ENCODE measurements at places on chromosomes 4 and X.

DNA sequence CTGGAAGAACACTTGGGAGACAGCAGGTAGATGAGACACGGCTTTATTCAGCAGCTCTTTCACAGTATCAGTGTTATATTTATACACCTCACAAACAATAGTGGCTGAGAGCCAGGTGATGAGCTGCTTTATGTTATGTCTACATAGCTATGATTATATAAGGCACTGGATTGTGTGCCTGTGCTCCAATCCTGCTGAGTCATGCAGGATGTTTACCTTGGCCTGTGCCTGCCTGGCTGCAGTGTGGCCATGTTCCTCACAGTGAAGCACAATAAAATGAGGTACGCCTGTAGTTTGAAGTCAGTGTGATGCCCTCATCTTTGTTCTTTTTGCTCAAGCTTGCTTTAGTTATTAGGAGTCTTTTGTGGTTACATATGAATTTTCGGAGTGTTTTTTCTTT is 31.3 kb downstream of the CXCL13 start:
- H3K27ac ChIP-seq = no peak overlapping the region
- H3K27me3 ChIP-seq = no peaks in the 10 kb centered on the region
- H3K4me1 ChIP-seq = no peaks in the 10 kb centered on the region
- DNase-seq = no peak
- H3K4me3 ChIP-seq = no peak overlapping the region

DNA sequence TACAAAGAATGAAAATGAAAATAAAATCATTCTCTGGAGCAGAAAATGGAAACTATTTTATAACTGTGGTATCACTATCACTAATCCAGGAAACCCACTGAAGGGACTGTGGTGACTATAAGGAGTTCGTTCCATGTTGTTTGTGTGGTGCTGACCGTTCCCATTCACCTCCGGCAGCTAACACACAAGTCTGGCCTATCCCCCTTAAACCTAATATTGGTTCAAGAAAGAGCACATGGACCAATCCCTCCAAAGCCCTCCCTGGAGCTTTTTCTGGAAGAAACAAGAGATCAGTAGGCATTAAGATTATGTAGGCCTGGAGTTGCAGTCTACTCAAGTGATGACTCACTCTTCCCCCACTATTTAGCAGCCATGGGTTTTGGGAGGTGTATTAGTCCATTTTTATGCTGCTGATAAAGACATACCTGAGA is 25.9 kb upstream of the FAM241A start:
- H3K4me3 ChIP-seq = no peak overlapping the region
- peaks cover 8% of the 10 kb centered on the region for H3K4me1 ChIP-seq
- H3K27me3 ChIP-seq = peaks cover 10% of the 10 kb centered on the region
- H3K27ac ChIP-seq = no peak overlapping the region
- H3K36me3 ChIP-seq = peaks cover 9% of the 10 kb centered on the region
- no peak for DNase-seq

DNA sequence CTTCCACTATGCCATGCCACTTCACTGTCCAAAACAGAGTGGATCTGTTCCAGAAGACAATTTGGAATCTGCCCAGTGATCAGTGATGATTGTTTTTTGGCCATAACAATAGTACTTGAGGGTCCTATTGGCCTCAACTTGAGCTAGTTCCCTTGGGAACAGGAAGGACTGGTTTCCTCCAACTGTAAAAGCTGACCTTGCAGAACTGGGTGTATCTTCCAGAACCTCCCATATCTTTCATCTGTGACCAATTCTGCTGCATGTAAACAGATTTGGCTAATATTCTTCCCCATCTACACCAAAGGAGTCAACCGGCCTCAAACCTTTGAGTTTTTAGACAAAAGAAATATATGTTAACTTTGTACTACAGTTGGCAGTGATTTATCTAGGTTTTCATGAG is 165.1 kb upstream of the TRPC5 start:
- DNase-seq = no peak
- no peaks in the 10 kb centered on the region for H3K4me1 ChIP-seq
- H3K4me3 ChIP-seq = no peak overlapping the region
- no peaks in the 10 kb centered on the region for H3K27me3 ChIP-seq
- no peak overlapping the region for H3K27ac ChIP-seq
- H3K36me3 ChIP-seq = no peaks in the 10 kb centered on the region

DNA sequence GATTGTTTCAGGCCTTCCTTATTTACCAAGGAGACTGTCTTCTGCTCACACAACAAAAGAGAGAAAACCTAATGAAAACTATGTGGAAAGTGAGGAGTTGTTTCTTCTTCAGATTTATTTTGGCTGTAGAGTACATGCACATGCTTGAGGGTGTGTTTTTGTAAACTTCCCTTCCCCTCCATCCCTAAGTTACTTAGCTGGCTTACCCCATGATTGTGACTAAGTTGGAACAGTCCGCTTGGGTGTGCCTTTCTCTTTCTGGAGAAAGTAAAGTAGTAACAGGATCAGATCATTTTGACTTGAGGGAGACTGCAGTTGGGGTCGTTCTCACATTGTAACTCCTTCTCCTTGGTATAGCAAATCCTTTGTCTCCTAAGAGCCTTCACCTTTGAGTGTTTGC is 155.9 kb downstream of the RTL9 start:
- peaks cover 3% of the 10 kb centered on the region for H3K27me3 ChIP-seq
- H3K27ac ChIP-seq = no peak overlapping the region
- DNase-seq = no peak
- no peak overlapping the region for H3K4me3 ChIP-seq
- H3K36me3 ChIP-seq = no peaks in the 10 kb centered on the region

DNA sequence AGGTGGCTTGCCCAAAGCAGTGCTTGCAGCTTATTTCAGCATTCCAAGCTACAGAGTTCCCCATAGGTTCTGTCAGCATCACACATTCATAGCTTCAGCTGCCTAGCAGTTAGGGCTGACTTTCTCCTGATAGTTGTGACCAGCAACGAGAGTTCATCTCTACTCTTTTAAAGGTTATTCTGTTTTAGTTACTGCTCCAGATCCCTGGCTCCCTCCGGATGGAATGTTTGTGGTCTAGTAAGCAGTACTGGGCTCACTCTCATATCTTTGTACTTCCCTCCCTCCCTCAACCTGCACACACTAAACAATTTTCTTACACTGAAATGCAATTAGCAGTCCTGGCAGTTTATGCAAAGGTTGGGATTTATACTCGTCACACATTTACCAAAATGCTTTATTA is 43.9 kb downstream of the PTTG2 start:
- no peak overlapping the region for H3K27ac ChIP-seq
- H3K36me3 ChIP-seq = no peaks in the 10 kb centered on the region
- H3K4me1 ChIP-seq = peaks cover 78% of the 10 kb centered on the region
- DNase-seq = no peak
- no peaks in the 10 kb centered on the region for H3K27me3 ChIP-seq
- no peak overlapping the region for H3K4me3 ChIP-seq

DNA sequence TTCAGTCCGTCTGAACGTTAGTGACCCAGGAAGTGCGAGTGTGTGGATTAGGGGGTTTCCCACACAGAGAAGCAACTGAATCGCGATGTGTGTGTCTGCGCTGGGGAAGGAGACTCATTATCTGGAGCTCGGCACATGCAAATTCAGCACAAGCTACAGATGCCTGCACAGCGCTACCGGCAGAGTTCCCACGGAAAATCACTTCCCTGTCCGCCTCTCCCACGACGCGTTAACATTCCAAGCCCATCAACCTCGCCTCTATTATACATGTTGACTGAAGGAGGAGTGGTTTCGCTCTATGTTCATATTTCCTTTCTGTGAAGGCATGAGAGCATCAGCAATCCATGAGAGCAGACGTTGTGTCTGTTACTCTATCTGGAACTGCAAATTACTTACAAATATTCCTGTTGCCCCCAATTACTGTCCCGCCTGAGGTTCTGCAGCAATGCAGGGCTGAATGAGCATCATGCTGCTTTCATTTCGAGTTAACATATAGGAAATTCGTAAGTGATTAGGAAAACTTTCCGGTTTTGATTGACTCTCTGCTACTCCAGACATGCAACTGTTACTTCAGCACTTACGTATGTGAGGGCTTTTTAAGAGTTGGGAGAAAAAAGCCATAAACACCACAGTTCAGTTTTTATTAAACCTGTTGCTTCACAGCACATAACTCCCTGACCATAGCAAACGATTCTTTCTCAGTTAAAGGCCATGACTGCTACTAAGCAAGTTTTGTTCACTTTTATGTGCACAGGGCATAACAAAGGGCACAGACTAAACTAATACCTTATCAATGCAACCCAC is 15.0 kb upstream of the MTNR1A start:
- H3K4me1 ChIP-seq = peaks cover 22% of the 10 kb centered on the region
- H3K4me3 ChIP-seq = no peak overlapping the region
- H3K27me3 ChIP-seq = peaks cover 6% of the 10 kb centered on the region
- no peaks in the 10 kb centered on the region for H3K36me3 ChIP-seq
- DNase-seq = peak; percentile 12
- peak overlapping the region; percentile 76 for H3K27ac ChIP-seq

- H3K4me3 ChIP-seq = no peak overlapping the region
- H3K36me3 ChIP-seq = no peaks in the 10 kb centered on the region
- no peak overlapping the region for H3K27ac ChIP-seq
- peaks cover 4% of the 10 kb centered on the region for H3K27me3 ChIP-seq
- no peak for DNase-seq
- peaks cover 6% of the 10 kb centered on the region for H3K4me1 ChIP-seq
Measured at GRCh38 chr4:150318527-150318926, 240.3 kb downstream of the DCLK2 start.

GRCh38 chrX:149950681-149951080 is 12.4 kb upstream of the EOLA2 start:
- H3K4me3 ChIP-seq = no peak overlapping the region
- H3K27me3 ChIP-seq = peaks cover 4% of the 10 kb centered on the region
- no peak overlapping the region for H3K27ac ChIP-seq
- H3K4me1 ChIP-seq = no peaks in the 10 kb centered on the region
- peaks cover 8% of the 10 kb centered on the region for H3K36me3 ChIP-seq
- DNase-seq = no peak

GRCh38 chr4:188971125-188971524 is 831.9 kb downstream of the TRIML1 start:
- H3K36me3 ChIP-seq = no peaks in the 10 kb centered on the region
- no peak for DNase-seq
- peaks cover 14% of the 10 kb centered on the region for H3K4me1 ChIP-seq
- peaks cover 3% of the 10 kb centered on the region for H3K27me3 ChIP-seq

GRCh38 chrX:2474280-2474962 is 26.4 kb downstream of the DHRSX start:
- H3K4me3 ChIP-seq = no peak overlapping the region
- no peak overlapping the region for H3K27ac ChIP-seq
- peaks cover 26% of the 10 kb centered on the region for H3K36me3 ChIP-seq
- peaks cover 4% of the 10 kb centered on the region for H3K4me1 ChIP-seq

DNA sequence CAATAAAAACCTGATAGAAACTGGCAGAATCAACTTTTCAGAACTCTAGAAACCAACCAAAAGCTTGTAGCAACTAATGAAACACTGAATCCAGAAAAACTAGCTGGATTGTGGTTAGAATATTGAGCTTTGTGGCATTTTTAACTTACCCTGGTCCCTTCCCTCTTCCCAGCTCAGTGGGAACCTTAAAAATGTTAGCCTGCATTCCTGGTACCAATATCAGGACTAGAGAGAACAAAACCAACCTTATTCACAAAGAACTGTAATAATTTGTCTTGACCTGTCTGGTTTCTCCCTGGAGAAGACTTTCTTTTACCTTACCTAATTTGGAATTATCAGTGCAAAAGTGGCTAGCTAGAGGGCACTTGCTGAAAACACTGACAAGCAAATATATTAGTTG is 21.2 kb downstream of the SH3D19 start:
- H3K4me3 ChIP-seq = no peak overlapping the region
- no peak for DNase-seq
- no peaks in the 10 kb centered on the region for H3K27me3 ChIP-seq
- H3K36me3 ChIP-seq = peaks cover 77% of the 10 kb centered on the region

GRCh38 chrX:97672138-97672537 is 788.4 kb downstream of the RPA4 start:
- H3K27ac ChIP-seq = no peak overlapping the region
- no peak for DNase-seq
- no peak overlapping the region for H3K4me3 ChIP-seq

- H3K4me1 ChIP-seq = no peaks in the 10 kb centered on the region
- H3K4me3 ChIP-seq = no peak overlapping the region
- H3K27ac ChIP-seq = no peak overlapping the region
- H3K36me3 ChIP-seq = no peaks in the 10 kb centered on the region
- no peaks in the 10 kb centered on the region for H3K27me3 ChIP-seq
Measured at GRCh38 chrX:125289920-125290319, 29.8 kb upstream of the TEX13C start.

- no peak overlapping the region for H3K4me3 ChIP-seq
- no peak overlapping the region for H3K27ac ChIP-seq
- H3K36me3 ChIP-seq = no peaks in the 10 kb centered on the region
- no peak for DNase-seq
Measured at GRCh38 chr4:74578329-74578728, 133.4 kb downstream of the AREG start.

DNA sequence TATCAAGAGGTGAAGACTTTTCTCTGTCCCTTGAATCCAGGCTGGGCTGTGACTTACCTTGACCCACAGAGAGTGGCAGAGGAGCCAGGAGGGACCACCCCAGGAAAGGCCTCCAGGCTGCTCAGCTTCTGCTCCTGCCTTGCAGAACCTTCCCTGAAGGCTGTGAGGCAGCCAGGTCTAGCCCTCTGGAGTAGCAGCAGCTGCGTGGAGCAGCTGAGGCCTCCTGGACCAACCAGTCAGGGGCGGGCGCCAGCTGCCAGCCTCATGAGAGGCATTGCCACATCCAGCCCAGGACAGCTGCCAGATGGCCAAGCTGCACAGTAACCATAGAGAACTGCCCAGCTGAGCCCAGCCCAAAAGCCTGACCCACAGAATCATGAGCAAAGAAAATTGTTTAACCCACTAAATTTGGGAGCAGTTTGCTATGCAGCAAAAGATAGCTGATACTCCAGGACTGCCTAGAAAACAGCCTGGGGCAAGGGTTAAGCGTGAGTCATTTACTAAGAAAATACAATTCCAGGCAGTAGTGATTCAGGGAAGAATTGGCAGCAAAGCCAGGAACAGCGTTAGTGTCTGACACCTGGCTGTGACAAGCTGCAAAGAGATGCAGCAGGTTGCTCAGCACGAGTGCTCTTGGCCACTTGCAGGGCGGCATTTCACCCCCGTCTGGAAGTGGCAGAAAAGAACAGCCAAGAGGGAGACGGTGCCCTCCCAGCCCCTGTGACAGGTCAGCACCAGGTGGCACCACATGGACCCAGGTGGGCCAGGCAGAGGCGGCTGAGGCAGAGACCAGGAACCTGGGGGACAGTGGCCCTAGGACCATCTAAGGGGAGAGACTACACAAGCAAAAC is 14.7 kb upstream of the PDE6B start:
- no peaks in the 10 kb centered on the region for H3K36me3 ChIP-seq
- no peak for DNase-seq
- no peaks in the 10 kb centered on the region for H3K4me1 ChIP-seq
- no peak overlapping the region for H3K4me3 ChIP-seq

DNA sequence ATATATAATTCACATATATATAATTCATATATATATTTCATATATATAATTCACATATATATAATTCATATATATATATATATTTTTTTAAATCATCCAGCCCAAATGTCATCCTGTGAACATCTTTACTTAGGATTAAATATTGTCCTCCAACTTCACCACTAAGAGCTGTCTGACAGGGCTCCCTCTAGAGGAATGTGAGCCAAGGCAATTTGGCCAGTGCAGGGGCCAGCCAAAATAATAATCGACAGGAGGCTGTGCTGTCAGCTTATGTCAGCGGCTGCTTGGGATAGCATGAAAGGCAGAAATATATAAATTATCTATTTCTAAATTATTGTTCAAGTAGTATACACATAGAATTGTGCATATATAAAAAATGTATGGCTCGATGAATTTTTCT is 29.5 kb downstream of the EGFL6 start:
- DNase-seq = no peak
- peaks cover 9% of the 10 kb centered on the region for H3K4me1 ChIP-seq
- no peaks in the 10 kb centered on the region for H3K36me3 ChIP-seq
- H3K27me3 ChIP-seq = no peaks in the 10 kb centered on the region

- H3K36me3 ChIP-seq = no peaks in the 10 kb centered on the region
- H3K27me3 ChIP-seq = peaks cover 3% of the 10 kb centered on the region
- H3K4me3 ChIP-seq = no peak overlapping the region
- H3K4me1 ChIP-seq = peaks cover 11% of the 10 kb centered on the region
Measured at GRCh38 chr4:138959097-138959815, 56.3 kb upstream of the NOCT start.
